ENCODE measurements at places on chromosomes 7 and 10. TPM values are rescaled to one million over a fixed set of nuclear protein-coding genes. Genes with fewer than 3 reads are reported as not detected.

Gene MINDY3
- 24.1 TPM for total RNA-seq

Gene NKX1-2
- not detected for total RNA-seq

Gene TUBB8
- not detected for total RNA-seq

Gene ZNF735
- not detected for total RNA-seq

Gene CACNB2
- total RNA-seq = not detected

Gene GDF2
- not detected for total RNA-seq

Gene GNAT3
- not detected for total RNA-seq

Gene SPDYE16
- not detected for total RNA-seq

Gene ZNF479
- not detected for total RNA-seq

Gene COMMD3
- 31.6 TPM for total RNA-seq

Measured in cardiac atrium fibroblast (primary cell).